COLO829 (cell line): ENCODE measurements at places on chromosomes 13 and 19.

GRCh38 chr13:100800283-100800875 lies 125.8 kb upstream of the TMTC4 start:
- DNase-seq: no peak

GRCh38 chr13:73623281-73623680 lies 510.9 kb downstream of the KLF12 start:
- no peak for DNase-seq

- no peak for DNase-seq
Measured at GRCh38 chr13:110301606-110302553, 5.1 kb downstream of the COL4A1 start.

DNA sequence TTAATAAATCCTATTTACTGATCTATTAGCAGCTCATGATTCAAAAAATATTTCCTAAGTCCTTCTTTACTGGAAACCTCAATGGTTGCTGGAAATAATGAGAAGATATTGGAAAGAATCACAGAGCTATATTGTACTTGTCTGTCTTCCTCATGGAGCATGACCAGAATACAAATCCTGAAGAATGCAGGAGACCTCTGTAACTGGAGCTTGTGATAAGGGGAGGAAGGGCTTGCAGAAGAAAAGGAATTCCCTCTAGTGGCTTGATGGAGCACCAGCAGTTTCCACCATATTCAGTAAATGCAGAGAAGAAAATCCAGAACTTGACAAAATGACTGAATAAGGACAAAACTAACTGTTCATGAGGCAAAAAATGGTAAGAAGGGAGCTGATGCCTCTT lies 1333.1 kb downstream of the EFNB2 start:
- peak; percentile 8 for DNase-seq

DNA sequence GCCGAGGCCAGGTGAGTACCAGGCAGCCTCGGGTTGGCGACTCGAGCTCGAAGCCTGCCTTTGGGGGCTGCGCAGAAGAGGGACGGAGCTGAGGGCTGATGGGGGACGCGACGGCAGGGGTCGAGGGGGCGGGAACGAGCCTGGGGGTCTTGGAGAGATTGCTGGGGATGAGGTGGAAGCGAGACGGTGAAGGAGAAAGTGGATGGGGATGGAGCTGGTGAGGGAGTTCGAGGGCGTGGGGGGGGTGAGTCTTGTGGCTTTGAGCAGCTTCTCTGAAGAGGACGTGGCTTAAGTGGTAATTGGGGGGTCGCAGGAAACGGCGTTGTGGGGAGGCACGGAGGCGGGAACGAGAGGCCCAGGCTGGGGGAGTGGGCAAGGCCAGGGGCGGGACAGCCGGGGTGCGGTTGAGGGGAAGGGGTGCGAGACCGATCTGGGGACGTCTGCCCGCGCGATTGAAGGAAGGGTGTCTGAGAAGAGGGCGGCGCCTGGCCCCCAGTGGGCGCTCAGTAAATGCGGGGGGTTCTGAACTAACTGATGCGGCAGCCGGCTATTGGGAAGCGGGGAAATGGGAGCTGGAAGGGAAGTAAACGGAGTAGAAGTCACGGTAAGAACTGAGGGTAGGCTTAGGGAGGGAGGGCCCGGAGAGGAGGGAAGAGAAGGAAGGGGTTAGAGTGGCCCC lies 426 bp downstream of the MYO9B start:
- DNase-seq: no peak

DNA sequence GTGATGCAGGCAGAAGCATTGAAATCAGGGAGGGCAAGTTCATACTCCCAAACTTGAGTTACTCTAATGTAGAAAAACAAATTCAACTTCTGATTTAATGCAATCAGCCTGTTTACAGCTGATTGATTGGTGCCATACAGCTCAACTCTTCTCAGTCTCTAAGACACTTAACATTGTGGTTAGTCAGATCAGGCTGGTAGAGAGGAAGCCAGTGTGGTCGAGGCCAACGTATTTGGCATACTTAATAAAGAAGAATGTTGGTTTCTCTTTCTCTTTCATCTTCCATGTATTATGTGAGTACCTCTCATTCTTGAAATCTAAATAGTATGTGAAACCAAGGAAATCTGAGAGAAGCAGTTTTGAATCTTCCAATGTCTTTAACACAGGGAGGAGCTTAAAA lies 255.0 kb upstream of the SLITRK1 start:
- no peak for DNase-seq

GRCh38 chr13:93963266-93964145 lies 516.0 kb downstream of the DCT start:
- no peak for DNase-seq

- DNase-seq: no peak
Measured at GRCh38 chr19:5200844-5201243, 139.8 kb downstream of the PTPRS start.

DNA sequence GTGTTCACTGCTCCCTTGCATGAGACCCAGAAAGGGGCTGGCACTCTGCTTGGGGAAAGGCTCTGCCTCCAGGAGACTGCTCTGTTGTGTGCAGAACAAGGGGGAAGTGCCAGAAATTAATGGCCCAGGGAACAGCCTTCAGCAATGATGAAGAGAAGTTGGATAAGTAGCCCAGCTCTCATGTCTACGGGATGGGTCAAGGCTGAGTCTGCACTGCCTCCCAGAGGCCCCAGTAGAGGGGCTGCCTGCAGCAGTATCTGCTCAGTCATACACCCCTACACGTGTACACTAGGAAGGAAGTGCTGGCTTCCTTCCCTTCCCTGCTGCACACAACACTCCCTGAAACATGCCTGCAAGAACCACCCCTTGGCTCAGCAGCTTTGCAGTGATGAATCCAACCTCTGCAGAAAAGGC lies 54.6 kb upstream of the URI1 start:
- no peak for DNase-seq

- no peak for DNase-seq
Measured at GRCh38 chr19:40134866-40135265, 44.1 kb upstream of the ZNF780A start.

DNA sequence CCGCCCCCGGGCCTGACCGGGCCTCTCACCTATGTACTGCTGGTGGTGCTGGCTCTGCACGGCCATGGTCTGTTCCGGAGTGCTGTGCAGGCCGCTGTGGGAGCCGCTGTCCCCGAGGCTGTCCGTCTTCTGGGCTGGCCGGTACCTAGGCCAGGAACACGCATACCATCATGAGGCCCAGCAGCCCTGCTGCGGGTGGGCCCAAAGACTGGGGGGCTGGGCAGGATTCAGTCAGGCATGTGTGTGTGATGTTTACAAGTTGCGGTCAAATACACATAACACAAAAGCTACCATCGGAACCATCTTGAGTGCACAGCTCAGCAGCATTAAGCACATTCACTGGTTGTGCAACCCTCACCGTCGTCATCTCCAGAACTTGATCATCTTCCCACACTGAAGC lies 32.2 kb upstream of the RANBP3 start:
- no peak for DNase-seq

DNA sequence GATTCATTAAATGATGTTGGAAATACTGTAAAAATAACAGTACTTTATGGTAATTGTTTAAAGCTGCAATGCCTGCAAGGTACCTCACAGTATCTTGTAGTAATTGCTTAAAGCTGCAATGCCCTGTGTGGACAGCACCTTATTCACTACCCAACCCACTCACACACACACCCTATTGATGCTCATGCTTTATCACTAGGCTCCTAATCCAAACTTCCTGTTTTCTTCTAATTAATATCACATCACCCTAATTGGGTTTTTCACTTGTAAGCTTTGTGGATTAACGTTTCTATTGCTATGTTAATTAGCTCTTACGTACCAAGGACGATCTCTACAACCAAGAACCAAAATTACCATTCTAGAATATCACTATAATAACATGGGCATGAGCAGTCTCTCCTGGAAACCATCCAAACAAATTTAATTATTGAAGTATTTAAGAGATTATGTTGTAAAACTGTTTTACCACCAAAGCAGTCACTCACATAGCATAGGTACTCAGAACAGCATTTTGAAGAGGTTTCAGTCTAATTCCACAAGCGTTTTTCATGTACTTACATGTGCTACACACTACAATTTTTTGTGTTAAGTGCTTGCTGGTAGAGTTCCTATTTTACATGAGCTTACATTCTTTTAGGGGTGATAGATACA lies 303.8 kb downstream of the PCDH9 start:
- DNase-seq: no peak

GRCh38 chr13:33728271-33729037 lies 89.5 kb upstream of the RFC3 start:
- peak; percentile 80 for DNase-seq

GRCh38 chr13:44710576-44710975 lies 134.4 kb upstream of the TSC22D1 start:
- DNase-seq: peak; percentile 60

DNA sequence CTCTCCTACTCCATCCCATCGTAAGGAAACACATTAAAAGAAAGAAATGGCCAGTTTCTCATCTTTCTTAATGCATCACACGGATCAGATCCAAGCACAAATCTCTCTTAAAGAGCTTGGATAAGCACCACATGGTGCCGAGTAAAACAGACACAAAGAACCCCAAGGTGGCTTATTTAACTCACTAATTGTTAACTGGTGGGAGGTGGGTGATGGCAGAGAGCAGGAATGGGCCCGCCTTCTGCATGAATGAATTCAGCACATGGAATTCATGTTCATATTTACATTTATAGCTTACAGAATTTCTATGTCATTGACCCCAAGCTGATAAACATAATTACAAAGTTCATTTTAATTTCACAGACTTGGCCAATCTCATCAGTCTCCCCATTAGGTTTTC lies 89.9 kb downstream of the MZT1 start:
- DNase-seq: no peak

- DNase-seq: no peak
Measured at GRCh38 chr13:35724446-35724845, 248.0 kb upstream of the MAB21L1 start.

- peak; percentile 16 for DNase-seq
Measured at GRCh38 chr19:23996549-23996948, 81.9 kb downstream of the ZNF726 start.

- peak; percentile 63 for DNase-seq
Measured at GRCh38 chr19:3580156-3580934, 4.9 kb upstream of the GIPC3 start.

- no peak for DNase-seq
Measured at GRCh38 chr19:11227195-11227886, 12.1 kb upstream of the ANGPTL8 start.

DNA sequence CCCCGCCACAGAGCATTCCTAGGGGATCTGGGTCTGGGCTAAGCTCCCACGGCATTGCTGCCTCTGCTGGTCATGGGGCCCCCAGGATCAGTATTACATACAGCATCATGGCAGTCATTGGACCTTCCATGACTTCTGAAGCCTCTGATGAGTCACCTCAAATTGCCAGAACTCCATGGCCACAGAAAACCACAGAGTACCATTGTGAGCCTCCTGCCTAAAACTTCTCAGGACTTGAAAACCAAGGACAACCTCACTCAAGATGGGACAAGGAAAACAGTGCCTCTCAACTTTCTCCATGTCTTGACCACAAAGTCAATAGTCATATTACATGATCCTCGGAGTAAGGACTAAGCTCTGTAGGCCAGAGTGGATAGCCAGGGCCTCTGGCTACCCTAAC lies 306.0 kb downstream of the GPC5 start:
- no peak for DNase-seq

DNA sequence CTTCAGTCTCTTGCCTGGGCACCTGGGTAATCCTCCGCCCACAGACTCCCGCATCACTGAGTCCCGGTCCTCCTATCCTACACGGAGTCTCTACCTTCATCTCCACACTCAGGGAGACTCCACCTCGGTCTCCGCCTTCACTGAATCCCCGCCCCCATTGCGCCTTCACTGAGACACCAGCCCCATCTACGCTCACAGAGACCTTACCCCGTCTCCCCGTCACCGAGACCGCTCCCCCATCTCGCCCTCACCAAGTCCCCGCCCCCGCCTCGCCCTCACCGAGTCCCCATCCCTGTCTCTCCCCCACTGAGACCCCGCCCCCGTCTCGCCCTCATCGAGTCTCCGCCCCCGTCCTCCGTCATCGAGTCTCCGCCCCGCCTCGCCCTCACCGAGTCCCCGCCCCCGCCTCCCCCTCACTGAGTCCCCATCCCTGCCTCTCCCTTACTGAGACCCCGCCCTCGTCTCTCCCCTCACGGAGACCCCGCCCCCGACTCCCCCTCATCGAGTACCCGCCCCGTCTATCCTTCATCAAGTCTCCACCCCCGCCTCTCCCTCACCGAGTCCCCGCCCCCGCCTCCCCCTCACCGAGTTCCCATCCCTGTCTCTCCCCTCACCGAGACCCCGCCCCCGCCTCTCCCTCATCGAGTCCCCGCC lies 23.1 kb upstream of the ZNF846 start:
- DNase-seq: peak; percentile 87

GRCh38 chr19:12574036-12574435 lies 22.8 kb upstream of the ZNF564 start:
- no peak for DNase-seq

GRCh38 chr19:50695251-50696093 lies 24.1 kb downstream of the SHANK1 start:
- no peak for DNase-seq

DNA sequence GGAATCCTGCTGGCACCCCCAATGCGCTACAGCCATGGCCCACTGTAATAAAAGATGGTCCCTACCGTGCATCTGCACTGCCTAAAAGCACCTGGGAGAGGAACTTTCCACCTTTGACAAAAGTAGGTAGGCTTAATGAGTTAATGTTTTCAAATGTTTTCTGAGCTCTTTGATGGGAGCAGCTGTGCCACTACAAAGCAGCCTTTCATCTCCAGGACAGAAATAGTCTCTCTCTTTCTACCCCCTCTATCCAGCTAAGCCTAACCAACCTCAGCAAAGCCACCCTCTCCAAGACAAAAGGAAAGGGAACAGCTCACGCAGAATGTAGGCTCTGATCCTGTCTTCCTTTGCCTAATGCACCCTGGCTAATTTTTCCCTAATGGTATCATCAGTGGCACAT lies 560.2 kb downstream of the UQCRFS1 start:
- DNase-seq: peak; percentile 6

GRCh38 chr13:94984958-94985357 lies 272.6 kb upstream of the SOX21 start:
- no peak for DNase-seq

GRCh38 chr19:6412447-6413091 lies 12.0 kb downstream of the KHSRP start:
- no peak for DNase-seq

GRCh38 chr13:60335531-60335930 lies 61.5 kb upstream of the TDRD3 start:
- peak; percentile 22 for DNase-seq

DNA sequence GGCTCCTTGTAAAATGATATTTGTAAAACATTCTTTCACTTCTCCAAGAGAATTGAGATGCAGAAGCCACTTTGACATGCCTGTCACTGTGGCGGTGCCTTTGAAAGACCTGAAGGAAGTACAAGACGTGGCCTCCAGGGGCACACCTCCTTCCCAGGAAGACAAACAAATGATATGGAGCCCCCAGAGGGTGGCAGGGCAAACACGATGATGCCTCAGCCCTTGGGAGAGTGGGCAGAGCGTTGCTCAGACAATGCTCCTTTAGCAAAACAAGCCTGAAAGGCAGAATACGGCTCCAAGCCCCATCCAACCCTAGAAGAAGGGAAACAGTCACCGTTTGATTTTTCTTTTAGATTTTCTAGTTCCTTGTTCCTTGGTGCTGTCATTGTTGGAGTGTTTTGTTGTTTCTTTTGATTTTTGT lies 9.2 kb upstream of the ATP12A start:
- peak; percentile 45 for DNase-seq

GRCh38 chr13:39918620-39919236 lies 263.3 kb downstream of the COG6 start:
- DNase-seq: no peak

GRCh38 chr19:17703824-17704463 lies 15.3 kb upstream of the MAP1S start:
- no peak for DNase-seq

- no peak for DNase-seq
Measured at GRCh38 chr19:19587771-19588170, 30.7 kb downstream of the PBX4 start.
